ENCODE measurements at places on chromosomes 4 and X. TPM values are rescaled to one million over a fixed set of nuclear protein-coding genes. Genes with fewer than 3 reads are reported as not detected.

FRG2 gene
- polyA plus RNA-seq, result not detected

LRIT3 gene
- polyA plus RNA-seq, result 0.62 TPM

COQ2 gene
- 14.3 TPM for polyA plus RNA-seq

CYLC1 gene
- polyA plus RNA-seq, result not detected

GYPB gene
- polyA plus RNA-seq, result 1.7 TPM

COX7B2 gene
- not detected for polyA plus RNA-seq

HELT gene
- polyA plus RNA-seq, result not detected

HTRA3 gene
- 52.8 TPM for polyA plus RNA-seq

GYPA gene
- 36.7 TPM for polyA plus RNA-seq

TMSB15A gene
- 56.7 TPM for polyA plus RNA-seq

IL2RG gene
- polyA plus RNA-seq, result 1.1 TPM

NLGN3 gene
- polyA plus RNA-seq, result 4.5 TPM

AMTN gene
- not detected for polyA plus RNA-seq

PLAC8 gene
- polyA plus RNA-seq, result 3.1 TPM

MND1 gene
- 14.9 TPM for polyA plus RNA-seq

PGAM4 gene
- polyA plus RNA-seq, result 0.66 TPM

ASMT gene
- not detected for polyA plus RNA-seq

FRMPD3 gene
- polyA plus RNA-seq, result 0.33 TPM

KLF8 gene
- 6.1 TPM for polyA plus RNA-seq

IRF2 gene
- polyA plus RNA-seq, result 31.1 TPM

SHOX gene
- polyA plus RNA-seq, result not detected

SCARB2 gene
- 138 TPM for polyA plus RNA-seq

NLGN4X gene
- polyA plus RNA-seq, result 18.7 TPM

GPRIN3 gene
- polyA plus RNA-seq, result 6.4 TPM

PDLIM3 gene
- polyA plus RNA-seq, result 15.3 TPM

XG gene
- 0.15 TPM for polyA plus RNA-seq

BEND2 gene
- not detected for polyA plus RNA-seq

HSPA4L gene
- polyA plus RNA-seq, result 9.5 TPM

NWD2 gene
- polyA plus RNA-seq, result 0.11 TPM

HAUS7 gene
- polyA plus RNA-seq, result 20.5 TPM

RLIM gene
- polyA plus RNA-seq, result 29.0 TPM

PCDH11X gene
- 0.23 TPM for polyA plus RNA-seq

SLC2A9 gene
- 9.6 TPM for polyA plus RNA-seq

TMPRSS11A gene
- not detected for polyA plus RNA-seq

DMRTC1 gene
- 0.24 TPM for polyA plus RNA-seq

CT45A10 gene
- polyA plus RNA-seq, result not detected

MAGEA2B gene
- polyA plus RNA-seq, result not detected

BMPR1B gene
- 22.7 TPM for polyA plus RNA-seq

MTNR1A gene
- polyA plus RNA-seq, result 2.1 TPM

PHOX2B gene
- polyA plus RNA-seq, result 0.06 TPM

IGSF1 gene
- polyA plus RNA-seq, result 19.5 TPM

ADRA2C gene
- 8.2 TPM for polyA plus RNA-seq

CCDC110 gene
- polyA plus RNA-seq, result 1.5 TPM

CCNQ gene
- polyA plus RNA-seq, result 16.0 TPM

AREG gene
- polyA plus RNA-seq, result 0.23 TPM

STOX2 gene
- polyA plus RNA-seq, result 9.7 TPM

TCEAL9 gene
- polyA plus RNA-seq, result 293 TPM

TLR8 gene
- polyA plus RNA-seq, result 0.41 TPM
